ENCODE measurements at places on chromosomes 13 and 19.

GRCh38 chr13:57558051-57558467, 73.5 kb upstream of the PCDH17 start:
- no peak for DNase-seq

DNA sequence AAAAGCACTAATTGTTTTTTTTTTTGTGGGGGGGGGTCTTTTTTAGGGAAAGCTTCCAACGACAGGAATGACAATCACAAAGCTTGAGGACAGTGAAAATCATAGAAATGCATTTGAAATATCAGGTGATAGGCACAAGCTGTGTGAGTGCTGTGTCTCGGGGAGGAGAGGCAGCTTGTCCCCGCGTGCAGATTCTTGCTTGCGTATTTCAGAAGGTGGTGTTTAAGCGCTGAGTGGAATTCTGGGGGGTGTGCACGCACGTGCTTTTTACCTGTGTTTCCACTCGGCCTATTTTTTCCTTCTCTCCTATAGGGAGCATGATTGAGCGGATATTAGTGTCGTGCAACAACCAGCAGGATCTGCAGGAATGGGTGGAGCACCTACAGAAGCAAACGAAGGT, 40.2 kb upstream of the TEX29 start:
- no peak for DNase-seq

GRCh38 chr19:30696514-30696913, 324.3 kb downstream of the ZNF536 start:
- DNase-seq = no peak

DNA sequence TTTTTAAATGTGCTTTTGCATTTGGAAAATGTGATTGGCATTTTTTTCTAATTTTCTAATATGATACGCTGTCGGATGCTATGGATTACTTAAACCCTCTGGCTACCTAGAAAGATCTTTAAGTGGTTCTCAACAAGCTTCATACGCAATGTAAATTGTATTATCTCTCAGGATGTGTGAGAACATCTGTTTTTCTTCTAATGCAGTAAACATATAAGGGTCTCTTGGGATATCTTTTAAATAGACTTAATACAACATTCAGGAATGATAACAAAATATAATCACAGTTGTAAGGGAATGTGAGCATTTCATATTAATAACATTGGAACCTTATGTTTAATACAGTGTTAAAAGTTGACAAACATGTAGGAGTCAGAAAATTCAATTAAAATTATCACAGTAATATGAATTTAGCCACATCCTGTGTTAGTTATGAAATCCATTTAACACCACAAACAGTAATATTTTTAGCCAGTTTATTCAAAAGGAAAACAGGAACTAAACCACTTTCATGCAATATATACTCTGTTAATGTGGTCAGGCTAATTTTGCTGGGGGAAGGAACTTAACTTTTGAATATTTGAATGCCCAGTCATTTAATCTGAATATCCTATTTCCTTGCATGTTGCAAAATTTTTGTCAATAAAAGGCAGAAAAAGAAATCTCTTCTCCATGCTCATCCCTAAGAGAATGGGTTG, 15.0 kb upstream of the ALOX5AP start:
- DNase-seq = no peak

GRCh38 chr13:19766591-19766990, 16.2 kb downstream of the PSPC1 start:
- peak; percentile 80 for DNase-seq

GRCh38 chr13:22789027-22789593, 391.7 kb upstream of the SGCG start:
- DNase-seq = no peak

DNA sequence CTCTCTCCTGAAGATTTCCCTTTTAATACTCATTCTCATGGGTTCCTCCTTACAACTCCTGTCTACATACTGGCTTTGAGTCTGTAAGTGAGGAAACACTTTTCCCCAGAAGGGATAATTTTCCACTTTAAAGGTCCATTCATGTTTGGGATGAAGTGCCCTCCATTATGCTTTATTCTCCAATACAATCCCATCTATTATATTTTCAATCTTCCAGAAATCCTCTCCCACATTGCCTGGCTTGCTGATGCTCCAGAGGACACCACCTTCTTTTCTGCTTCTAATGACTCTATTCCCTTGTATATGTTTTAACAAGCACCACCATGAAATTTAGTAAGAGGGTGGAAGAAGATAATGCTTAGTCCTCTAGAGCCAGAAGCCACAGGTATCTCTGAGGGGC, 92.7 kb upstream of the NBEA start:
- no peak for DNase-seq

- no peak for DNase-seq
Measured at GRCh38 chr13:46403851-46404732, 17.0 kb upstream of the RUBCNL start.

- DNase-seq = no peak
Measured at GRCh38 chr19:32337084-32337808, 8.2 kb upstream of the ZNF507 start.

DNA sequence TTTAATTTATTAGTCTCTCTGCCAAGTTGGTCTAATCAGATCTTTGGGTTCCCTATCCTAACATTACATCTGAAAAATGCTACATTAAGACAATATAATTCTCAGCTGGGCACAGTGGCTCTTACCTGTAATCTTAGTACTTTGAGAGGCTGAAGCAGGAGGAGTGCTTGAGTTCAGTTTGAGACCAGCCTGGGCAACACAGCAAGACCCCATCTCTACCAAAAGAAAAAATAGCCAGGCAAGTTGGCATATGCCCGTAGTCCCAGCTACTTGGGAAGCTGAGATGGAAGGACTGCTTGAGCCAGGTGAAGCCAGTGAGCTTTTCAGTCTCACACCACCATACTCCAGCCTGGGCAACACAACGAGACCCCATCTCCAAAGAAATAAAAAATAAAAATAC, 95.0 kb downstream of the KLF12 start:
- DNase-seq = no peak

GRCh38 chr13:57631596-57632275, at the start of gene PCDH17:
Gene PCDH17 (plus strand): TSS chr13:57631744. CDS start chr13:57632547, 803 bp downstream.
- DNase-seq = peak; percentile 63

- DNase-seq = no peak
Measured at GRCh38 chr19:7994928-7995809, 10.3 kb downstream of the ELAVL1 start.

DNA sequence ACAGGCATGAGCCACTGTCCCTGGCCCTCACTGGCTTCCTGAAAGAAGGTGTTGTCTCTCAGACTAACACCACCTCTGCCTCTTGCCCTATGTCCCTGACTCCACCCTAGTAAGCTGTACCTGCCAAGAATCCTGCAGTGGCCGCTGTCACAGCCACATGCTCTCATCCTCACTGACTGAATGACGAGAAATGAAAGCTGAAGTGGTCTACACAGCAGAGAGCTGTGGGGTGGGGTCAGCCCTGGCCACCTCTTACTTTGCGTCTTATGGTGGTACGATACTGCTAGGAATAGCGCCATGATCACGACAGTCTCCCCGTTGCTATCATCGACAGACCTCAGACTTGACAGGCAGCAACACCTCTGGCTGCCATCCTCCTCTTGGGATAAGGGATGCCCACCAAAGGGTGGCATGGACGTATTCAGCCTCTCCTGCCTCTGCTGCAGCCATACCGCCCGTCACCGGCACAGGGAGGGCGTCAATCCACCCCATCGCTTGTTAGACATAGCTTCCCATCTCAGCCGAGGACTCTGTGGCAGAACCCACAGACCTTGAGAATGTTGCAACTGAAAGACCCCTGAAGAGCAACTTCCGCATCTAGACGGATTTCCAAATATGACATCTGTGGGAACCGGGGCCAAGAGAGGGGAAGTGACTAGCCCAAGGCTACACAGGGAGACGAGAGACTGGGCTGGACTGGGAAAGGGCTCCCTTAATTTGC, 809 bp downstream of the MYO1F start:
- DNase-seq = no peak

GRCh38 chr13:110266983-110267382, 40.0 kb downstream of the COL4A1 start:
- DNase-seq = no peak

DNA sequence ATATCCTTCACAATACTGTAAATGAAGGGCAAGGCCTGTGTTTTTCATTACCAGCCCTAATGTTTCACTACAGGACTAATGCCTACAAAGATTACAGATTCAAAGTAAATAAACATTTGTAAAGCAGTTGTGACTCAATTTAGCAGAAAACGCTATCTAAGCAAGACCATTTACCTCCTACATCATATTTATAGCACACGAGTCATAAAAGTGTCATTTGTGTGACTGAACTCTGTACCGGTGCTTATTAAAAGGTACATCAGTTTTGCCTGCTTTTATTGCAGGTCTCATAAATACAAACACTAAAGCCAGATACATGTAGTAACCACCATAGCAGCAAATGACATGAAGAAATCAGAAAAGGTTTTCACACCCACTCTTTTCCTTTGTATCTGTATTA, 61.5 kb upstream of the SLC15A1 start:
- no peak for DNase-seq

- DNase-seq = no peak
Measured at GRCh38 chr13:29537736-29538651, 57.5 kb downstream of the SLC7A1 start.

DNA sequence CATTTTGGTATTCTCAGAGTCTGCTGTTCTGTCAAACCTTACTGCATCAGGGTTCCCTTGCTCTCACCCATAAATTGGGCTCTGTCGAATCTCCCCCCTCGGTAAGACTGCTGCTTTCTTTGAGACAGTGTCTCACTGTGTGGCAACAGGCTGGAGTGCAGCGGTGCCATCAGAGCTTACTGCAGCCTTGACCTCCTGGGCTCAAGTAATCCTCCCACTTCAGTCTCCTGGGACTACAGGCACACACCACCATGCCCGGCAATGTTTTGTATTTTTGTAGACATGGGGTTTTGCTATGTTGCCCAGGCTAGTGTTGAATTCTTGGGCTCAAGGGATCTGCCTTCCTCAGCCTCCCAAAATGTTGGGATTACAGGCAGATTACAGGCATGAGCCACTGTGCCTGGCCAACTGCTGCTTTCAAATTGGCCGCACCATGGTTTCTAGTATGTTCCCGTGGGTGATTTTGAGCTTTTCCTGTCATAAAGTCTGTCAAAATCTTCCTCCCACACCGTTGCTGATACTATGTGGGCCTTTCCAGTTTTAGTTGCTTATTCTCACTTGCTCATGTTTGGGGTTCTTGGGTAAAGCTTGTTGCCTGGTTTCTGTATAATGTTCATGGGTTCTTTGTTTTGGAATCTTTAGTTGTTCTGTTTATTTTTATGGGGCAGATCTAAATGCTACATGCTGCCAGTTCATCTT, 10.6 kb downstream of the RFC3 start:
- peak; percentile 49 for DNase-seq

- no peak for DNase-seq
Measured at GRCh38 chr13:84844473-84844872, 954.7 kb downstream of the SLITRK6 start.

GRCh38 chr19:5958074-5958850, 19.7 kb downstream of the RANBP3 start:
- DNase-seq = no peak

DNA sequence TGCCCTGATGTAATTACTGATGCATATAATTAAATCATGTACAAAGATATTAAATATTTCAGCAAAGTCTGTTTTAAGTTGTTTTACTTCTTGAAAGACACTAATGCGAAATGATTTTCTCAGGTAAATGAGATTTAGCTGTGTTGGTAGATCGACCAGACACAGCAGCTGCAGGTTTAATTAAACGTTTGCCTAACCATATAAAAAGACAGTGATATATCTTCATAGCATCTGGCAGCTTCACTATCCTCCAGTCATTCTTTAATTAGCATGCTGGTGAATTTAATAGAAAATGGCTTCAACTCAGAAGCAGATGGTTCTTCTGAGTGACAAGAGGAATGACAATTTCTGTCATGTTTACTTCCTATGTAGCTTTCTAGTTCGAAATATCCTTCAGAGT, 69.3 kb downstream of the NHLRC3 start:
- DNase-seq = no peak

GRCh38 chr13:99968521-99969452, 2.8 kb downstream of the ZIC5 start:
- DNase-seq = no peak

DNA sequence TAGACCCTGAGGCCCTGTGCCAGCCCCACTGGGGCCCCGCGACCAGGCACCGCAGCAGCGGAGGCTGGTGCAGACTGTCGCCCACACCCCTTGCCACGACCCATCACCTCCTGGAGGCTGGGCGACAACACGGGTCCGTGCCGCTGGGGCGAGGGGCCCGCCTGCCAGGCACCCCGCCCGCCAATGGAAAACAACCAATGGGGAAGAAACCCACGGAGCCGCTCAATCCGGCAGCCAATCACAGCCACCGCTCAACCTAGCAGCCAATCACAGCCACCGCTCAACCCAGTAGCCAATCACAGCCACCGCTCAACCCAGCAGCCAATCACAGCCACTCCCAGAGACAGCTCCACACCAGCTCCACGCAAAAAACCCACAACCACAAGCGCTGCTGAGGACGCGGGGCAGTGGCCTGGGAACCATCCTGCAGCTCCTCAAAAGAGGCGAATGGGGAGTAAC, 29.7 kb downstream of the GPX4 start:
- peak; percentile 80 for DNase-seq

DNA sequence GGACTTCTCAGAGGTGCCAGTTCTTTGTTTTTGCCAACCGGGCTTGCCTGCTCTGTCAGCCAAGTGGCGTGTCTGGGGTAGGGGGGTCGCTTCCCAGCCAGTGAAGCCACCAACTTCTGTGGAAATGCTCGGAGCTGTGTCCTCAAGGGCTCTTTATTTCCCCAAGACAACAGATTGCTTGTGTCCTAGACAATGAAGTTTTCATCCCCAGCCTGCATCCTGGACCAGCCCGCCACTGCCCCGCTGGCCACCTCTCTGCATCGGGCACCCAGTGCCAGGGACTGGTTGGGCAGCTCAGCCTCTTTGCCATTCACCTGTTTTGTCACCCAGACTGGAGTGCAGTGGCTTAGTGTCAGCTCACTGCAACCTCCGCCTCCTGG, 3.7 kb downstream of the RAB11B start:
- DNase-seq = no peak

GRCh38 chr13:111385183-111385857, 64.9 kb downstream of the TEX29 start:
- no peak for DNase-seq

DNA sequence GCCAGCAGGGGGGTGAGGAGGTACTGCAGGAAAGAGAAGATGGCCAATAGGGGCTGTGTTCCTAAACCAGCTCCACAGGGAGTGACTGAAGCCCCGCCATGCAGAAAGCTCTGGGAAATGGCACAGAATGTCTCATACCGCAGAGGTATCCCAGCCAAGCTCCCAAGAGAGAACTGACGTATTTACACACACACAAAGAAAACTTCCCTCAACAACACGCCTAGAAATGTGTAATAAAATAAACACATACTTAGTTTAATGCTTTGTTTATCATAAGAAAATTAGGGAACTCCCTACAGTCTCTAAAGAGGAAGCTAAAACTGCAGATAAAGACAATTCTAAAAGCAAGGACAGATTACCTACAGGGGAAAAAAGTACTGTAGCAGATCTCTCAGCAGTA, 40.0 kb downstream of the ESD start:
- no peak for DNase-seq

DNA sequence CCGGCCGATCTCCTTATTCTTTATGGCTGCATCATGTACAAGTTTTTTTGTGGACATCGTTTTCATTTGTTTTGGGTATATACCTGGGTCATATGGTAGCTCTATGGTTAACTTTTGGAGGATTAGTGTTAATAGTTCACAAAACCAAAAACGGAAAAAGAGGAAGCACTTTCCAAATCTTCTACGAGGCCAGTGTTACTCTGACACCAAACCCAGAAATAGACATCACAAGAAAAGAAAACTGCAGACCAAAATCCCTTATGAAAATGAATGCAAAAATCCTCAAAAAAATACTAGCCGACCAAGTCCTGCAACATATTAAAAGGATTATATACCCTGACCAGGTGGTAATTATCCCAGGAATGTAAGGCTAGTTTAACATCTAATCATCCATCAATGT, 29.8 kb downstream of the ADGRE2 start:
- DNase-seq = no peak

Measured in testis (tissue), 5 donors.